ENCODE measurements at places on chromosomes 11 and 22.

DNA sequence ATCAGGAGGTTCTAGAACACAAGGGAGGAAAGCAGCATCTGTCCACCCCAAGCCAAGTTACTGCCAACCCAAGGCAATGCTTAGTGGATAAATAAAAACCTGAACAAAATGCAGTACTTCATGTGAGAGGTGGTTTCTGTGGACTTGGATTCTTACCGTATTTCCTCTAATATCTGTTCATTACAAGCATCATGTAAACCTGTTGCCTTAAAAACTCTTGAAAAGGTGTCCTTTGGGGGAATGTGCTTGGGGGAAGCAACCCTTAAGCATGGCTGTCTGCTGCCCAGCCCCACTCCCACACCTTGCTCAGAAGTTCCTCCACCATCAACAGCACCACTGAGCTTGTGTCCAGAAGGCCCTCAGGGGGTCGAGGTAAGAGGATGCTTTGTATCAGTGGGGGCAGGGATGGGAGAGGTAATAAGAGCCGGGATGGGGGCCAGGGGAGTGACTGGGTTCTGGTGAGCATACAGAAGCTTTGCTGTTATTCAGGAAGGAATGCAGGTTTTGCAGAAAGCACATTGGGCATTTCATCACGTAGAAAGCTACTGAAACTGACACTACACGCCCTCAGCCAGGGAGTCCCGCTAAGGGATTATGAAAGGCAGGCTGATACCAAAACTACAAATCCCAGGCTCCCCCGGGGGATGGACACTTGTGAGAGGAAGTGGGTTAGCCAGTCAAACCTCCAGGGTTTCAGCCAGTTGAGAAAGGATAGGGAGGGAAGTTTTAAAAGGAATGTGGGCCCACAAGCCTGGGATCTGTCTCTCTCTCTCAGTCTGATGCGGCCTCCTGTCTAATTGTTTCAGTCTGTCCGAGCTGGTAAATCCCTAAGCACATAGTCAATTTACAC lies 52.0 kb downstream of the KCNJ1 start:
- no peak for DNase-seq

GRCh38 chr11:44207292-44207691 lies 102.6 kb downstream of the ALX4 start:
- no peak for DNase-seq

GRCh38 chr11:36558571-36559413 lies 9.0 kb upstream of the RAG1 start:
- DNase-seq, result no peak

- no peak for DNase-seq
Observed at GRCh38 chr22:31604137-31604705, 57.8 kb downstream of the PISD start.

- DNase-seq, result no peak
Observed at GRCh38 chr11:108870373-108871020, 205.6 kb downstream of the DDX10 start.

GRCh38 chr11:69657911-69658625 lies 17.1 kb downstream of the LTO1 start:
- no peak for DNase-seq

GRCh38 chr11:135069890-135070289 lies 657.8 kb upstream of the B3GAT1 start:
- no peak for DNase-seq

DNA sequence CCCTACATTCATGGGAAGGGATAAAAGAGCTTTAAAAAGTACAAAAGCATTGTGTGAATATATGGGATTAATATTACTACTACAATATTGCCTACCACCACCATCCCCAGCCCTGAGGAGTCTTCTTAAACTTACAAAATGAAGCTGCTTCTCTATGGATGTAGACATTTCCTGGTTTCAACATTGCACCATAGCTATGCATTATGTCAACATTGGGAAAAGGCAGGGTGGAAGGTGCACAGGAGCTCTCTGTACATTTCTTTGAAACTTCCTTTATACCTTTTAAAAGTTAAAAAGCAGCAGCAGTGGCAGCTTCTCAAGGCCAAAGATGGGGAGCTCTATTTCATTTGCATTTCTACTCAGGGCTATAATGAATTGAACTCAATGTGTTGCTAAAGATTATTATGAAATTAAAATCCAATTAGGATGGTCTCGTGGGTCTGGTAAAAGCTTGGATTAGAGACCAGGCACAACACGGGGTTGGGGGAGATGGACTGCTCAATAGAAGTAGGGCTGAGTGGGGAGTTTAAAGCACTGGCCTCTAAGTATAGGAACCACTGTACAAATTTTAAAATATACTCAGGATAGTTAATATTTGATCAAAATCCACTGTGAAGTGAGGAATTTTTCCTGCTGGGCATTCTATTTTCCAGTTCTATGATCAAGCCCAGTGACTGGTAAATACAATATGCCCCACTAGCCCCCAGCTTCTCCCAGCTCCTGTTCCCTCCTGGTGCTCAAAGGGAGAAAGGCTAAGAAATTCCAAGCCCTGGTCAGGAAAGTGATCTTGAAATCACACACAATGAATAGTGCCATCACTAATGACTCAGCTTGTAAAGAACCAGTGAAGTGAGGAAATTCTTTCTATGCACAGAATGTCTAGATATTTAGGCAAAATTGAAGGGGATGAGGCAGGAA lies 362.7 kb upstream of the CCDC90B start:
- DNase-seq, result no peak

GRCh38 chr11:10914050-10914449 lies 56.2 kb upstream of the ZBED5 start:
- no peak for DNase-seq

DNA sequence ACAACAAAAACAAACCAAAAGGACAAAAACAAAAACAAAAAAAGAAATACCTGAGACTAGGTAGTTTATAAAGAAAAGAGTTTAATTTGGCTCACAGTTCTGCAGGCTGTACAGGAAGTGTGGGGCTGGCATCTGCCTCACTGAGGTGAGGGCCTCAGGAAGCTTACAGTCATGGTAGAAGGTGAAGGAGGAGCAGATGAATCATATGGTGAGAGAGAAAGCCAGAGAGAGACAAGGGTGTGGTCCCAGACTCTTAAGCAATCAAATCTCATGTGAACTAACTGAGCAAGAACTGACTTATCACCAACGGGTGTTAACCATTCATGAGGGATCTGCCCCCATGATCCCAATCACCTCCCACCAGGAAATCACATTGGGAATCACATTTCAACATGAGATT lies 58.8 kb upstream of the ZBED5 start:
- no peak for DNase-seq

- no peak for DNase-seq
Observed at GRCh38 chr11:82830746-82831145, 69.5 kb downstream of the PRCP start.

DNA sequence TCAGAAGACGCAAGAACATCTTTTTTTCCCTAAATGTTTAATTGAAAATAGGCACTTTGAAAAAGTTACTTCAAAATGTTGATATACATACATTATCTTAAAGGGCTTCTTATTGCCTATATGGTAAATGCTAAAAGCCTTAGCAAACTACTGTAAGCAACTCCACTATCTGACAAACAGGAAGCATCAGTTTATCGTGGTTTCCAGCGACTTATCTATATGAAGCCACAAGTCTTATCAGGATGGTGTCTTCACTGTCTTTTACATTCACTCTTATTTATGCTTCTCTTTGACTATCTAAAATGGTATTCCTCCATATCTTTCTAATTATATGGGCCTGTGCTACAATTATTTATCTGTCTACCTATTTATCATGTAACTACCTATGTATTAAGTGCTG lies 2091.9 kb downstream of the LRRC4C start:
- no peak for DNase-seq

- no peak for DNase-seq
Observed at GRCh38 chr11:77107950-77108349, 5.3 kb downstream of the OMP start.

- no peak for DNase-seq
Observed at GRCh38 chr11:117384045-117384444, 56.4 kb downstream of the CEP164 start.

- DNase-seq, result peak; percentile 95
Observed at GRCh38 chr11:128630367-128631230, 43.2 kb upstream of the ETS1 start.

DNA sequence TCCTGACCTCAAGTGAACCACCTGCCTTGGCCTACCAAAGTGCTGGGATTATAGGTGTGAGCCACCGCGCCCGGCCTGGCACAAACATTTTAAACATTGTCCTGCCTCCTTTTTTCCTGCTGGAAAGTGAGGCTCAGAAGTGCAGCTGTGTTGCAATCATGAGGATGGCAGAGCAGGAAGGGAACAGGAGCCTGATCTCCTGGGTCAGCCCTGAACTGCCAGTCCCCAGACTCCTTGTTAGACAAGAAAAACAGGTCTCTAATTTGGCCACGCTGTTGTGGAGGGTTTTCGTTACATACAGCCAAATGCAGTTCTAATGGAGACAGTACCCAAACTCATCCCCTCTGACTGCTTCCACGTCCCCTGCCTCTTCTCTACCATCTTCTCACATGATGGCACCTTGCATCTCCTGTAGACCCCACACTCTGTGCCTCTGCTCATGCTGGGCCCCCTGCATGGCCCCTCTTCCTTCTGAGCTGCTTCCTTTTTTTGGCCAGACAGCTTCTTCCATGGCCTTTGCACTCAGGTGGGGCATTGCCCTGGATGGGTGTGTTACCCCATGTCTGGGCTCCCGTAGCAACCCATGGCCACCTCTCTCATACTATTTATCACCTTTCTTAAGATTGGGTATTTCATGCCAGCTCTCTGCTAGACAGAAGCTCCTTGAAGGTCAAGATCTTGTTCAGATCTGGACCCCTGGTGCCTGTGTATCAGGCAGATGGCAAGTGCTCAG lies 227.1 kb downstream of the CEP164 start:
- DNase-seq, result no peak

Measured in stimulated activated CD4-positive, alpha-beta T cell treated with anti-CD3 and anti-CD28 coated beads, Interleukin-4, amount 100 ng/mL, for 48 hours (primary cell).